ENCODE measurements at places on chromosomes 1 and 21. TPM values are rescaled to one million over a fixed set of nuclear protein-coding genes. Genes with fewer than 3 reads are reported as not detected.

Gene DPH5
- 35.7 TPM for total RNA-seq

Gene NPL
- total RNA-seq: 3.2 TPM

Gene KCND3
- 0.57 TPM for total RNA-seq

Gene MIXL1
- not detected for total RNA-seq

Gene GUCA2A
- not detected for total RNA-seq

Gene TFF3
- total RNA-seq: not detected

Data from smooth muscle cell of bladder (primary cell).